ENCODE measurements at places on chromosomes 6 and 20.

DNA sequence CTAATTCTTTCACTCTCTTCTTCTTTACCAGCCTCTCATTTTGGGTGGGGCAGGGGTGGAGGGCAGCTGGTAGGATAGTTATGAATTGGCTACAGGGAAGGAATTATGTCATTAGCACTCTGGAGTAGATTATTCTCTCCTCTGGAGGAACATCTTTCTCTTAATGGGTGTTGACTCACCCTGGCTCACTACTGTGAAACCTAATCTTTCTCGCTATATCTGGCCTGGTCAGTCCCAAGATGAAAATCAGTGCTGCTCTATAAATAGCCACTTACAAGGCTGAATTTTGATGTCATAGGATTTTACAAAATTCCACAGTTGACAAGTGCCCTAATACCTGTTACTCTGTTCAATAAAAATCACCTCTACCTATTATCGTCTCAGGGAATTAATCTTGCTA lies 151.3 kb downstream of the COL9A1 start:
- H3K36me3 ChIP-seq, result no peaks in the 10 kb centered on the region
- H3K27me3 ChIP-seq, result no peaks in the 10 kb centered on the region
- DNase-seq, result no peak
- H3K27ac ChIP-seq, result no peak overlapping the region
- no peak overlapping the region for H3K4me3 ChIP-seq

DNA sequence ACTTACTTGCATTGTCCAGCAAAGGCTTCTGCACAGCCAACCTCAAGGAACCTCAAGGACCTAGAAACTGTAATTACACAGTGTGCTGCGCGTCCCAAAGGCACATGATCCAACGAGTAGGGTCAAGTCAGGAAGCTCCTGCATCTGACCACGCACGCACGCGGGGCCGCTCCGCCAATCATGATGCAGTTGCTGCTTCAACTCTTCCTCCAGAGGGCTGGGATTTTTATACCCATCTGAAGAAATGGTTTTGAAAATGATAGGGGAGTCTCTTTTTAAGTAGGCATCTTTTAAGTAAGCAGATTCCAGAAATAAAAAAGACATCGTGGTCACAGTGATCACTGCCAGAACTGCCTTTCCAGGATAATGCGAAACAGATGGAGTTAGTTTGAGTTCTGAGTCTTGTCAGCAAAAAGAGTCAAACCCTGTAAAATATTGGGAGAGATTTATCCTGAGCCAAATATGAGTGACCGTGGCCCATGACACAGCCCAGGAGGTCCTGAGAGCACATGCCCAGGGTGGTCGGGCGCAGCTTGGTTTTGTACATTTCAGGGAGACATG lies 34.0 kb downstream of the KIF25 start:
- H3K4me3 ChIP-seq, result no peak overlapping the region
- no peak overlapping the region for H3K27ac ChIP-seq
- H3K27me3 ChIP-seq, result no peaks in the 10 kb centered on the region
- DNase-seq, result no peak

GRCh38 chr6:163585932-163586437 lies 171.5 kb downstream of the QKI start:
- H3K4me1 ChIP-seq, result no peaks in the 10 kb centered on the region
- H3K27ac ChIP-seq, result peak overlapping the region; percentile 18
- no peaks in the 10 kb centered on the region for H3K27me3 ChIP-seq
- H3K4me3 ChIP-seq, result no peak overlapping the region

- no peak overlapping the region for H3K4me3 ChIP-seq
- H3K27me3 ChIP-seq, result no peaks in the 10 kb centered on the region
- no peak for DNase-seq
- H3K27ac ChIP-seq, result no peak overlapping the region
- H3K4me1 ChIP-seq, result peaks cover 9% of the 10 kb centered on the region
Observed at GRCh38 chr20:35791821-35792220, 20.0 kb downstream of the PHF20 start.

DNA sequence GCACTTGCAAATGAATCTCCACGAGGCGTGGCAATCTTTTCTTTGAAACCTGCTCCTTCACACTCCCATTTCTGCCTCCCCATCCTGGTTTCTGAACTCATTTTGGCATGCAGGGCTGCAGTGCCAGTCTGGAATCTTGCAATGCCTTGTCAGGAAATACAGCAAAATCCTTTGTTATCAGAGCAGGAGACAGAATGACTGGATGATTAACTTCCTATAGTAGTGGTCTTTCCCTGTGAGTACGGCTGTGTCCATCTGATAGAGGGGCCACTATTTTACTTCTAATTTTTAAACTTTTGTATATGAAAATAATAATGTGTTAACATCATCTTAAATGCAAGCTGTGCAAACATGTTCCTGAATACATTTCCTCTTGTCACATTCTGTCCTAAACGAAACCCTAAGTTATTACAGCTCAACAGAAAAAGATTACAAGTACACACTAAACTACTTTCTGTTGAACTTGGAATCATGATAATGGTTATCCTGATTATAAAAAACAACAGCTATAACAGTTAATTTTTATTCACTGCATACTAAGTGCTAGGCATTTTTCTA lies 140.2 kb downstream of the KIF13A start:
- H3K36me3 ChIP-seq, result no peaks in the 10 kb centered on the region
- H3K4me3 ChIP-seq, result no peak overlapping the region
- H3K27me3 ChIP-seq, result no peaks in the 10 kb centered on the region
- DNase-seq, result no peak

- H3K4me1 ChIP-seq, result peaks cover 42% of the 10 kb centered on the region
- H3K36me3 ChIP-seq, result no peaks in the 10 kb centered on the region
- H3K27ac ChIP-seq, result peak overlapping the region; percentile 96
Observed at GRCh38 chr6:47478233-47479139, 897 bp downstream of the CD2AP start.

DNA sequence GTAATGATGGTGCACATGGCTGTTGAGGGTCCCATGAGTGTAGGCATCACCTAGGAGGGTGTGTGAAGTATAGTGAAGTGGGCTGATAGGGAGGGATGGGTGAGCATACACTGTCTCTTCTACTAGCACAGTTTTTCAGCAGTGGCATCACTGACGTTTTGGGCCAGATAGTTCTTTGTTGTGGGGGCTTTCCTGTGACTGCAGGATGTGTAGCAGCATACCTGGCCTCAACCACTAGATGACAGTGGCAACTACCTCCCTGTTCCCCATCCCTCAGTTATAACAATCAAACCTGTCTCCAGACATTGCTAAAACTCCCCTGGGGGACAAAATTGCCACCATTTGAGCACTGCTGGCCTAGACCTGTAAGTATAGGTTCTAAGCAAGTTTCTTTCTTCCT lies 239.0 kb downstream of the FOXC1 start:
- no peak overlapping the region for H3K4me3 ChIP-seq
- no peaks in the 10 kb centered on the region for H3K4me1 ChIP-seq
- H3K36me3 ChIP-seq, result no peaks in the 10 kb centered on the region
- no peak overlapping the region for H3K27ac ChIP-seq

All from CD8-positive, alpha-beta memory T cell (primary cell).